Nephron progenitor cell (in vitro differentiated cells): ENCODE measurements at places on chromosomes 6 and 20.

- DNase-seq: no peak
Measured at GRCh38 chr6:120230008-120230407, 880.4 kb upstream of the MAN1A1 start.

GRCh38 chr6:168158213-168158979 is 79.4 kb upstream of the FRMD1 start:
- DNase-seq: no peak

GRCh38 chr6:586553-586952 is 70.3 kb downstream of the HUS1B start:
- no peak for DNase-seq

- no peak for DNase-seq
Measured at GRCh38 chr20:21812379-21812778, 106.9 kb downstream of the PAX1 start.

GRCh38 chr6:140609956-140610355 is 1235.5 kb upstream of the CITED2 start:
- no peak for DNase-seq

- no peak for DNase-seq
Measured at GRCh38 chr6:129767776-129768485, 58.0 kb upstream of the ARHGAP18 start.

DNA sequence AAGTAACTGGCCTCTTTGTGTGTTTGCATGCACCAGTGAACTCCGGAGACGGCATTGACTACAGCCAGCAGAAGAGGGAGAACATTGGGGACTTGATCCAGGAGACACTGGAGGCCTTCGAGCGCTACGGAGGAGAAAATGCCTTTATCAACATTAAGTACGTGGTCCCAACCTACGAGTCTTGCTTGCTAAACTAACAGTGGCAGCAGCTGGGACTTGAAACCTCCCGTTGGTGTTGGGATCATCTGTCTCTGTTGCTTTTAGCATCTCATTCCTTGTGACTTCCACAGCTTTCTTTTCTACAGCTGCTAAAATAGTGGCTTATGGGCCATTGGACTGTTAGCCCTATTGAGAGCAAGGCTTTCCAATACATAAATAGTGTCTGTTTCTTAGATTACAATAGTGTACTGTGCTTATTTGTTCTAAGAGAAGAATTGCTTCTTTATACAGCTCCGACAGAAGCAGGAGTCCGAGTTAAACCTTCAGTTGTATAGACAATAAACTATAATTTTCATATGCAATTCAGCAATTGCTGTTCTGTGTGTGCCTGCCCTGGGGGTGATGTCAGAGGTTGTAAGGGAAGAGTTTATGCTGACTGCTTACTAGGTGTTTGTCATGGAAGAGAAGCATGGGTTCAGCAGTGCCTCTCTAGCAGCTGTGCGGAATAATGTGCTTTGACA is 99.6 kb upstream of the QKI start:
- DNase-seq: no peak

GRCh38 chr6:168865-169455 is 123.3 kb upstream of the DUSP22 start:
- no peak for DNase-seq

GRCh38 chr20:62149532-62150309 is 6.2 kb downstream of the SS18L1 start:
- no peak for DNase-seq

DNA sequence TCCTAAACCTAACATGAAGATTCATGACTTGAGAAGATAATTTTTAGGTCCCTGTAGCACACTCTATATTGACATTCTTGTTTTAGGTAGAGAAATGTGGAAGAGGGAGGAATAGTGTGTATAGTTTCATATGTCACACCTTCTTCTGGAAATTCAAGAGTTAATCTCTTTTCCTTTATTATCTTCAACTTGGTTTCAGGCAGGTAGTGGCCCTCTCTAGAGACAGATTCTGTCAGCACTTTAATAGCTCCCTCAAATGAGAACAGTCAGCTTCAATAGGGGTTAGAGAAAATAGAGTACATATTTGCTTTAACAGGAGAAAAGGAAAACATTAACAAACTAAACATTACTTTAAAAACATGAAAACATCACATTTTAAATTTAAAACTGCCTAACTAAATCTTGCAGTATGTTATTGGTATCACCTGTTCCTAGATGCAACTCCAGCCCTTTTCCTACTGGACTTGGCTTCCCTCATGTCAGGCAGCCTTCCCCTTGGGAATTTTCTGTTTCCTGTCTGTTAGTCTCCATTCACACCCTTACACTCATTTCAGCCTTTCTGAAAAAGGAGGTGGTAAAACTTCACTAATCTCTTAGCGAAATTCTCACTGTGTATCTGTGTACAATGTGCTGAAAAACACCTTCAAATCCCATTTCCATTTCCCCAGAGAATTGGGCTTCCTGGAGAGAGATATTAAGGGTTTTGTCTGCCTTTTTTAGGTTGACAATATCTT is 192.3 kb upstream of the RNF217 start:
- no peak for DNase-seq

GRCh38 chr20:44186674-44187053 is 324 bp downstream of the JPH2 start:
- no peak for DNase-seq

- no peak for DNase-seq
Measured at GRCh38 chr6:160767647-160768019, 65.6 kb downstream of the PLG start.

- no peak for DNase-seq
Measured at GRCh38 chr20:53643031-53643832, 49.6 kb upstream of the ZNF217 start.

DNA sequence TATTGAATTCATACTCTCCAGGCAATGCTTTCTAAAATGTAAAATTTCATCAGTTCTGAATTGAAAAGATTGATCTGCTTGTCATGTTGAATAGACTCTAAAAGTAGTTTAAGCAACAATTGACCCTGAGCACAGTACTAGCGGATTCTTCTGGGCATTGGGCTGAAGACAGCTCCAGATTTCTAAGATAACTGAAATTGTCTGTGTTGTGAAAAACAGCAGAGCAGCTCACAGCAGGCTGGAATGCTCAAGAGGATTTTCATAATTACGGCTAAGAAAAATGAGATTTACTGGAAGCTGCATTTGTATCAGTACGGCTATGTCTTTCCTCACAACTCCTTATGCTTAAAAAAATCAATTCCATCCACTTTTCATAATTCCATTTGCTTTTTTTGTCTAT is 373.7 kb downstream of the HACE1 start:
- DNase-seq: no peak

DNA sequence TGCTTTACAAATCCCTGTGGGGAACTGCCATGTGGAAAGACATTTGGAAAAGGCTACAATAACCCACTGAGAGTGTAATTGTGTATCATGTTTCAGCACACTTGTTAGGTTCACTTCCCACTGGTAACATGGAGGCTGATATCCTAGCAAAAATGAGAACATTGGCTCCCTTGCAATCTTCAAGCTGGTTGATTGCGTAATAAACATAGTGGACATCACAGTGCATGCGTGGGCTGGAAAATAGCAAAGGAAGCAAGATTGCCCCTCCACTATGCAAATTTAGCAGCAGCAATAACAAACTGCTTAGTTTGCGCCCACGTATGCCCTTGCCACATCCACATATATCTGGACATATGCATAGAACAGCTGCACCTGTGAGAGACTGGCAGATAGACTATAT is 410.2 kb downstream of the MEI4 start:
- no peak for DNase-seq

GRCh38 chr20:37801921-37802320 is 101.0 kb upstream of the VSTM2L start:
- no peak for DNase-seq

DNA sequence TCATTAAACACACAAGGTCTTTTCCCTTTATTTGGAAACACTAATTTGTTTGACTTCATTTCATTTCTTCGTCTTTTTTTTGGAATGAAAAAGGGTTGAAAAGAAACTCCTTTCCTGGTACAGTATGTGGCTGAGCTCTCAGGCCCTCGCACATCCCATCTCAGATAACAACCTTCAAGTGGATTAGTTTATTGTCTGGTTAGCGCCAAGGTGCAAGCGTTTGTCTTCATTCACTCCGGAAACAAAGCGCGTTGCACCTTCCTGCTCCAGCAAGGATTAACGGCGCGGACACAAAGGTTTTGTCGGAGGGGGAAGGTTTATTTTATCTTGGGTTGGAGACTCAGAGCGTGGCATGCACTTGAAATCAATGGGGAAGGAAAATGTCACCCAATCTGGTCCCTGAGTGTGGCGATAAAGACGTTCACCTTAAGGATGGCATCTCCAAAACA is 5.3 kb upstream of the NKX2-2 start:
- no peak for DNase-seq

DNA sequence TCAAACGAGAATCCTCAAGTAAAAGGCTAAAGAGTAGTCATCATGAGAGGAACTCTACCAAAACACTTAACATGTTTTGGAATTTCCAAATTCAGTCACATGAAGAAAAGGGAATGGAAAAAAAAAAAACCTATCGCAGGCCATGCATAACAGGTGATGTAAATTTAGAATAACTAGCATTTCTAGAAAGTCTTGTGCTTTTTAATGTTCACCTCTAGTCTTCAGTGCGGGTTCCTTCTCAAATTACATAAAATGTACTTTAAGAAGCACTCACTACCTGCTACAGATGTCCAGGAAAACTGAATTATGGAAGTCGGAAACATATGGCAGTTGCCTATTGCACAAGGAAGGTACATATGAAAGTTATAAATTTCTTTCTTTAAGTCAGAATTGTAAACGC is 6.1 kb upstream of the TBX18 start:
- DNase-seq: no peak

GRCh38 chr6:166862287-166862977 is 93.9 kb downstream of the RNASET2 start:
- peak; percentile 76 for DNase-seq

GRCh38 chr6:163311830-163312229 is 102.7 kb upstream of the QKI start:
- DNase-seq: no peak
